ENCODE measurements at places on chromosomes 13 and 19.

DNA sequence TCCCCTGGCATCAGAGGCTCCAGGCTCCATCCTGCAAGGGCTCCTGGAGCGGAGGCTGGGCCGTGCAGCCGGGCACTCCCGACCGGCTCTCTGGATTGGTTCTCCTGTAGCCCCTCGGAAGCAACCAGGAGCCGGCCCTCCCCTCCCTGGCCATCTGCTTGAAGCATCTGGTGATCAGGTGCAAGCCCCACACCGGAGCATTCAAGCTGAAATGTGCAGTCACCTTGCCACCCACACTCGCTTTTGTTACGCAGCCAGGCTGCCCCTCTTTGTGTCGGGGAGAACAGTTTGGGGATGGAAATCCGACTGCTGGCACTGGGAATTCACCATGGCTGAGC is 258.8 kb downstream of the ZNF536 start:
- DNase-seq, result no peak

GRCh38 chr13:92196591-92197256 is 798.3 kb downstream of the GPC5 start:
- peak; percentile 41 for DNase-seq

DNA sequence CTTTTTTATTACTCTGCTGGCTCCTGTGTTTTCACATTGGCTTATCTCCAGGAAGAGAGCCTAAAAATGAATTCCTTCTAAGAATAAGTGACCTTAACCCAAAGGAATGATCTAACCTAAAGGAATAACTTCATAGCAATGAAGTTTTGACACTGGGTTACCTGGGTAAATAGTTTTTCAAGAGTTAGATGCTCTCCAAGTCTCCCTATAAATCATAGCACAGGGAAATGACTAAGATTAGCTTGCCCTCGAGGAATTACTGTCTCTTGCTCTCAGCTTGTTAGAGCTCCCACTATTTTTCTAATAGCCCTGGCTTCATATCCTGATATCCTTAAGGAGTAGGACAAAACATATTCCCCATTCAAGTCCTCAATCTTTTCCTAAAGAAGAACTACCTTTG is 66.3 kb downstream of the SPRY2 start:
- no peak for DNase-seq

DNA sequence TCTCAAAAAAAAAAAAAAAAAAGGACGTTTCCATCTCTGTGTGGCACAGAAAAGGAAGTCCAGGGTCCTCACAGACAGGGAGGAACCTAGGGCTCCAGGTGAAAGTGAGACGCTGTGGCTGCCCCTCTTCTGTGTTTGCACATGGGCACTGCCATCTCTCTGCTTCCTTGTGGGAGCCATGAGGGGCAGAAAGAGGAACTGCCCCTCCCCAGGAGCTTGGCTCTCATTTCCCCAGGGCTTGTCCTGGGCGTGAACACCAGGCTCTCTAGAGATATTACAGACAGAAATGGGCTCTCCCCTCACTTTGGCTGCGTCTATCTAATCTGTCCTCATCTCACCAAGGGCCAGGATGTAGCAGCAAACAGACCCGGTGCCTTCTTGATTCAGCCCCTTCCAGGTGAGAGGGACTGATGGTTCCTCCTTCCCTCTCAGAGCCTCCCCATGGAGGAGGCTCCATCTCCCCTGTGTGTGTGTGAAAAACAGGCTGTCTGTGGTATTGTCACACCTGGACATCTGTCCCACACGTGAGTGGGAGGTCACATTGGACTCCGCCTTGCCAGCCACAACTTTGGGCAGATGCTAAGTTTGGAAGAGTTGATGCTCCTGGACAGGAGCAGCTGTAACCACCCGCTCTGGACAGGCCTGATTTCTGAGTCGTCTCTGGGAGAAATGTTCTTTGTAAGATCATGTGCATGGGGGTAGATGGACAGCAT is 840 bp upstream of the LILRA4 start:
- DNase-seq, result no peak

GRCh38 chr13:65532231-65532630 is 1697.9 kb downstream of the PCDH9 start:
- DNase-seq, result no peak

DNA sequence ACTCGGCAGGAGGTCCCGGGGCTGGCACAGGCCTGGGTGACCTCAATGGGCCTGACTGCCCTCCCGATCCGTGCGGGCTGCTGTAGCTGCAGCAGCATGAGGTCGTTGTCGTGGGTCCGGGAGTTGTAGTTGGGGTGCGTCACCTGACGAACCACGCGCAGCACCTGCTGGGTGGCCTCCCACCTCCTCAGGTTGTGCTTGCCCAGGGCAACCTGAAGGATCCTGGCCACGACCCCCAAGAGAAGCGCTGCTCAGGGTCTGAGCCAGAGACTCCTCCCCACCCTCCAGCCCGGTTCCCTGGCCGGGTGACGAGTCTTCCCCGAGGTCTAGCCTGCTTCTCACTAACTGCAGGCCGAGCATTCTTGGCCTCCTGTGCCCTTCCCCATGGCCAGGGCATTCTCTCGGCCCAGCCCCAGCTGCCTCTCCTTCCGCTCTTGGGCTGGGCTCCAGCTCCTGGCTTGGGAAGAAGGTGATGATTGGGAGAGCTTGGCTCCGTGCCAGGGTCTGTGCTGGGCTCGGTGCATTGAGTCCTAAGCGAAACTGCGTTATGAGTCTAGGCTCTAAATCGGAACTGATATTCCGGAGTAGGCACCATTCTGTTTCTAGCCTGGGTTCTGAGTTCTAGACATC is 3.1 kb downstream of the KLK14 start:
- no peak for DNase-seq

DNA sequence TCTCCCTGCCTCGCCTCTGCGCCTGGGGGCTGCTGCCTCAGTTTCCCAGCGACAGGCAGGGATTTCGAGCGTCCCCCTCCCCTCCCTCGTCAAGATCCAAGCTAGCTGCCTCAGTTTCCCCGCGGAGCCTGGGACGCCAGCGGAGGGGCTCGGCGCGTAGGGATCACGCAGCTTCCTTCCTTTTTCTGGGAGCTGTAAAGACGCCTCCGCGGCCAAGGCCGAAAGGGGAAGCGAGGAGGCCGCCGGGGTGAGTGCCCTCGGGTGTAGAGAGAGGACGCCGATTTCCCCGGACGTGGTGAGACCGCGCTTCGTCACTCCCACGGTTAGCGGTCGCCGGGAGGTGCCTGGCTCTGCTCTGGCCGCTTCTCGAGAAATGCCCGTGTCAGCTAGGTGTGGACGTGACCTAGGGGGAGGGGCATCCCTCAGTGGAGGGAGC is 722 bp upstream of the ICAM1 start:
- DNase-seq, result no peak

- DNase-seq, result no peak
Observed at GRCh38 chr13:45226024-45226423, 25.2 kb upstream of the KCTD4 start.

- DNase-seq, result no peak
Observed at GRCh38 chr13:112679381-112679780, 10.5 kb upstream of the ATP11A start.

GRCh38 chr13:30026909-30027308 is 176.5 kb upstream of the UBL3 start:
- no peak for DNase-seq

DNA sequence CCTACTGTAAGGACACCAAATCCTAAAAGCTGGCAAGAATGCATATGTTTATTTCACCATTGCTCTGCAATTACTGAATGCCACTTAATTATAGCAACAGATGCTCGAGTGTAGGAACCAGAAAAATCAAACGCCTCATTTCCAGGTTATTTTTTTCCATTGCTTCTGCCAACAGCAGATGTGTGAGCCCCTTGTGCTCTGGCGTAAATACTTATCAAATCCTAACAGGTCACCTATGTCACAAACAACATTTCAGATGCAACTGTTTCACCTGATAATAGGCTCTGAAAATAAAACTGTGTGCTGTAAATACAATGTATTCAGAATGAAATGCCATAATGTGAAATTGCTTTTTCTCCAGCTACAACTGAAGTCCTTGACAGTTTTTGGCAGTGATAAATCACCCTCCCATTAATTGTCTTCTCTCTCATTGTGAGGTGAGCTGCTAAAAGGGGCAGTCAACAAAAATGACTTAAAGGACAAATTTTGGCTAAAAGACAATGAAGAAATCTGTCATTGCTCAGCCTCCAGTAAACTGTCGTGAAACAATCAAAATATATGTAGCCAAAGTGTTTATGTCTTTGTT is 344.0 kb downstream of the DACH1 start:
- DNase-seq, result no peak

DNA sequence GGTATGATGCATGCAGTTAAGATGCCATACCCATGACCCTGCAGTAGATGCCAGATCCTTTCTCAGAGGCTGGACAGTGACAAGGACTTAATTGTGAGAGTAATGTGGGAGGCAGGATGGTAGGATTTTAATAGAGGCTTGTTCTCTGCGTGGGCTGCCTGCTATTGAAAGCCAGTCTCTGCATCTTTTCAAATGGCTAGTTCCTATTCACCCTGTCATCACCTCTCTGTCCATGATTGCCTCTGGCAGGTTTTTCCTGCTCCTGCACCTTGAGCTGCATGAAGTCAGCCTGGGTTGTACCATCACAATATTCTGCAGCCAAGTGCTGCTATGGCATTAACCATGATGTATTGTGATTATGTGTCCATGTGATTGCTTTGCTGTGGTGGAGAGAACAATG is 440.5 kb downstream of the ITGBL1 start:
- DNase-seq, result no peak

- no peak for DNase-seq
Observed at GRCh38 chr19:32373585-32374295, 28.3 kb downstream of the ZNF507 start.

DNA sequence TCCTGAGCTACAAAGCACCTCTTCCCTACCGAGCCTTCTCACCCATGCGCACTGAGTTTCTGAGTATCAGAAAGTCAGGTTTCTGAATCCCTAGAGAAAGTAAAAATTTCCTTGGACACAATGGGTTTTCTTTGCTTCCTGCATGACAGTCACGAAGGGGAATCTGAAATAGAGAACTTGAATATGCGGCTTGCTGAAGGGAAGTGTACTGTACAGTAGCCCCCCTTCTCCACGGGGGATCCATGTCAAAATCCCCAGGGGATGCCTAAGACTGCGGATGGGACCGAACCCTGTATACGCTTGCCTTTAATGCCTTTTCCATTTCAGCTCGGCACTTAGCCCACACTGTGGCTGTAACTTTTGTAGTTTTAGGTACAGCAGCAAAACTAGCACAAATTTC is 107.9 kb downstream of the GGACT start:
- DNase-seq, result no peak

DNA sequence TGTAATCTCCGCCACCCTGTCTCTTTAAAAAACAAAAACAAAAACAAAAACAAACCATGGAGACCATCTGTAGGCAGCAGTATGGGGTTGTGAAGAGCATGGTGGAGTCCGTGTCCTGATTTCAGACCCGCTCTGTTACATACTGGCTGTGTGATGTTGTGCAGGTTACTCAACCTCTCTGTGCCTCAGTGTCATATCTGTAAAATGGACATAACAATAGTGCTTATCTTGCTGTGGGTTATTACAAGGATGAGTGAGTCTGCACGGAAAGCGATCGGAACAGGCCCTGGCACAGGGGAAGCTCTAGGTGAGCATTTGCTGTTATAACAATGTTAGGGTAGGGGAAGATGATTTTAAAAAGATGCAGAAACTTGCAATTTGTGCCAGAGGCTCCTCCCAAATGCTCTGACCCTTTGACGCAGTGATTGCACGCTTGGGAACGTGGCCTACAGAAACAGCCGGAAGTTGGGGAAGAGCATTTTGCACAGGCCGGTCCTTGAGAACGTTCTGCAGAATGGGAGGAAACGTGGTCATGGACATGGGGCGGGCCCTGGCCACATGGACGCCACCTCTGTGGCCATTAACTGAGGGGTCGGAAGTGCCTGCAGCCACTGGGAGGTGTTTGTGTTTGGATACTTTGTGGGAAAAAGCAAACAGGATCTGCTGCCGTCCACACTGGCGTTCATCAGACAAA is 15.7 kb upstream of the SELENOW start:
- no peak for DNase-seq

GRCh38 chr19:40026597-40026970 is 29.4 kb downstream of the ZNF780B start:
- no peak for DNase-seq

- DNase-seq, result no peak
Observed at GRCh38 chr13:59112221-59112718, 1051.5 kb downstream of the DIAPH3 start.

DNA sequence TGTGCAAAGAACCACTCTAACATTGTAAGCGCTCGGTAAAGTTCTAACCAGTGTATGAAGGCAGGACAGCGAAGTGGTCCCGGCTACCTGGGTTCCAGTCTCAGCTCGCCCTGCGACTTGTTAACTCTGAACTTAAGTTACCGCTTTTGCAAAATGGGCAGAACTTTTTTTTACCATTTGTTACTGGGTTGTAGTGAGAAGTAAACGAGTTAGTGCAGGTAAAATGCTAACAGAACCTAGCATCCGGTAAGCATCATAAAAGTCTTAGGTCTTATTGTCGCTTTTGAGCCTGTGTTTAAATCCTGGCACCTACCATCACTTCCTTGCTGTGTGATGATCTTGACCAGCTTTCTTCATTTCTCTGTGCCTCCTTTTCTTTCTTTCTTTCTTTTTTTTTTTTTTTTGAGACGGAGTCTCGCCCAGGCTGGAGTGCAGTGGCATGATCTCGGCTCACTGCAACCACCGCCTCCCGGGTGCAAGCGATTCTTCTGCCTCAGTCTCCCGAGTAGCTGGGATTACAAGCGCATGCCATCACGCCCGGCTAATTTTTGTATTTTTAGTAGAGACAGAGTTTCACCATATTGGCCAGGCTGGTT is 734 bp upstream of the TRMT1 start:
- no peak for DNase-seq

DNA sequence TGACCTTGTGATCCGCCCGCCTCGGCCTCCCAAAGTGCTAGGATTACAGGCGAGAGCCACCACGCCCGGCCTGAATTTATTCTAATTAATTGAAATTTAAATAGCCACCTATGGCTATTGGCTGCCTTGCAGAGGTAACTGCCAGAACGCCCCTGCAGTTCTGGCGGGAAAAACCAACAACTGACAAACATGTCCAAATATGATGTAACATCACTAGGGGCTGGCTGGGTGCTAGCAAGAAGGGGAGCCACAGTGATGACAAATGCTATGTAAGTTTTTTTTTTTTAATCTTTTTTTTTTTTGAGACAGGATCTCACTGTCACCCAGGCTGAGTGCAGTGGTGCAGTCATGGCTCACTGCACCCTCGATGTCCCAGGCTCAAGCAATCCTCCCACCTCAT is 12.9 kb downstream of the ZSWIM9 start:
- DNase-seq, result no peak

DNA sequence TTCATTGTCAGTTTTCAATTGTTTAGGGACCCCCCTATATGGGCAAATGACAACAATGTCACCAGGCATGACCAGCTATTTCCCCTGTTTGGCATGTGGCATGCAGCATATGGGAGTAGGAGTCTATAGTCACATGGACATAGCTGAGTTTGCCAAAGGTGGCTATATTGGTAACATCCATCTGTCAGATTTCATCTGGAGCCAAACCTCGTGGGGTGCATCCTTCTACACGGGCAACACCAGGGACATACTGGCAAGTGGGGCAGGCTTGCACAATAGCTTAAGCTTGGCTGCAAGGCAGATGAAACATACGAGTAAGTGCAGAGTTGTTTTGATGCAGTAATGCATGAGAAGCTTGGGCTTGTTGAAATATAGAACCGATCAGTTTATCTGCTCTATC is 24.5 kb upstream of the ZNF816 start:
- no peak for DNase-seq

- DNase-seq, result no peak
Observed at GRCh38 chr19:52621376-52621775, 16.8 kb downstream of the ZNF83 start.

Data from left renal cortex interstitium (tissue), 4 donors.